ENCODE measurements at places on chromosomes 12 and 14.

DNA sequence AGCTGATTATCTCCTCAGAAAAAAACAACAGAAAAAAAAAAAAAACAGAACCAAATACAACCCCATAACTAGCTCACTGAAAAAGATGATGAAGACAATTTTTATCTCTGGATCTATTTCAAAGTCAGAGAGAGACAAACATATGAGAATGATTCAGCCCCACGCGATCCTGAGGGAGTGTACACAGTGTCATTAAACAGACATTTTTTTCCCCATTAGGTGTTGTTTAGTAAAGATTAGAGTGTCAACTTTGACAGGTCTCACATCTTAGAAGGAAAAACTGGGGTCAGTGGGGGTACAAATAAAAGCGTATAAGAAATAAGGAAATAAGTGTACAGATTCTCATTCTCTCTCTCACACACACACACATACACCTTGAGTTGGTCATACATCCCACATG lies 635.4 kb downstream of the NRXN3 start:
- DNase-seq = no peak

DNA sequence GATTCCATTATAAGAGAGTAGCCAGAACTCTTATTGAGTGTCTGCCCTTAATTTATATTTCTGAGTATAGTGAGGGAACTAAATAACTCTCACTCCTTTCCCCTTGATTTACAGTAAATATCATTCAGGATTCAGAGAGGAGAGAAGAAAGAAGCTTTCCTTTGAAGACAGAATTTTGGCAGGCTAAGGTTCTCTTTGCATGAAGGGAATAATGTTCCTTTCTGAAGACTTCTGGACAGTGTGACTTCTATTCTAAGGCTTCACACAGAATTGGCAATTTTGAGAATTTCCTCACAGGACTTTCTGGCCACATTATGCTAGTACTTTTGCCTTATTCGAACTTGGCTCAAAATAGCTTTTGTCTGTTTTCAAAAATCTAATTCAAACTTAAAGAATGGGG lies 352.2 kb upstream of the FBXO33 start:
- no peak for DNase-seq

DNA sequence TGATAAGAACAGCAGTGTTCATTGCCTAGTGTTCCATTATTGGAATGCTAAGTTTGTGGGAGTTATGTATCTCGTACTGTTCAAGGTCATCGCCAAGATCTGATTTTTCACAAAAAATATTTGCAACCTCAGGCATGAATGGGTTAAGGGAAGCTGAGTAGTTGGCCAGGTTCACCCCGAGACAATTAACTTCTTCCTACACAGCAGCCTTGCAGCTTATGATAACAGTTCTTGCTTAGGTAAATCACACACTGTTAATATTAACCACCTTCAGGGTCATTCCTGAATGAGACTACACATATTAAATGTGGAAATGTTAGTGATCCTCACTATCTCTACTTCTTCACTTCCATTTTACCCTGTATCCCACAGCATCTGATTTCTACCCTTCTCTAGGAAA lies 18.0 kb downstream of the FKBP11 start:
- no peak for DNase-seq

- DNase-seq = no peak
Measured at GRCh38 chr14:90813442-90813841, 2.8 kb downstream of the TTC7B start.

DNA sequence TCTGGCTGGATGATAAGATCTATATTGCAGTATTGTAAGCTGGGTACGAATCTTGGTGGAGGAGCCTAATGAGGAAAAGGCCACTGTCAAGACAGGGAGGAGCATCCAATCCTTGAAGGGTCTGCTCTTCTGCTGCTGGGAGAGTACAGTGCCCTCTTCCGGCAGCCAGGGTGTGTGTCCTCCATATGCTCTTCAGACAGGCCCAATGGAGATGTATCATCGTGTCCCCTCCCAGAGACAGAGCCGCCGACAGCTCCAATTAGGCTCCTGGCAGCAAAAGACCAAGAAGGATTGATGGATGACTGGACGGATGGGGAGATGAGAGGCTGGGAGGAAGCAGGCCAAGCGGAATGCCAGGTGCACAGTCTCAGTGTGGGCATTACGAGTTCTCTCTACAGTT lies 51.6 kb upstream of the PIWIL1 start:
- DNase-seq = no peak

DNA sequence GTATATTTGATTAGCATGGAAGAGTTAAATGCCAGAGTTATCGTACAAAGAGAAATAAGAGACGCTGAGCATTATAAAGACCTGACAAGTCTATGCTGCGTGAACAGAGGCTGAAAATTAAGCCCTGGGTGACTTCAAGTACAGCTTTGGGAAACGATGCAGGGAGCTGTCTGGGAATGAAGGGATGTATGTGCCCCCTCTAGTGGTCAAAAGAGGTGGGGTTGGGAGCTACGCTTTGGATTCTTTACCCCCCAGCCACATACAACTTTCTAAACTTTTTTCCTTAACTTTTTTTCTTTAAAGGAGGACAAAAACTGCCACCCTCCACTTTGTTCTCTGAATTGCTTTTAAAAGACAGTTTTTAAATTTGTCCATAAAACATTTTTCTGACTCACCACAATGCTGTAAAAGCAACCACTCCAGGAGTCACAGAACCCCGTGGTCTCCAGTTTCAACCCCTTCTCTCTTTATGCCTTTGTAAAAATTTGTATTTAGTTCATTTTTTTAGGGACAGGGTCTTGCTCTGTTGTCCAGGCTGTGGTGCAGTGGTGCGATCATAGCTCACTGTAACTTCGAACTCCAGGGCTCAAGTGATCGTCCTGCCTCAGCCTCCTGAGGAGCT lies 59.4 kb downstream of the ZNF664 start:
- DNase-seq = no peak

DNA sequence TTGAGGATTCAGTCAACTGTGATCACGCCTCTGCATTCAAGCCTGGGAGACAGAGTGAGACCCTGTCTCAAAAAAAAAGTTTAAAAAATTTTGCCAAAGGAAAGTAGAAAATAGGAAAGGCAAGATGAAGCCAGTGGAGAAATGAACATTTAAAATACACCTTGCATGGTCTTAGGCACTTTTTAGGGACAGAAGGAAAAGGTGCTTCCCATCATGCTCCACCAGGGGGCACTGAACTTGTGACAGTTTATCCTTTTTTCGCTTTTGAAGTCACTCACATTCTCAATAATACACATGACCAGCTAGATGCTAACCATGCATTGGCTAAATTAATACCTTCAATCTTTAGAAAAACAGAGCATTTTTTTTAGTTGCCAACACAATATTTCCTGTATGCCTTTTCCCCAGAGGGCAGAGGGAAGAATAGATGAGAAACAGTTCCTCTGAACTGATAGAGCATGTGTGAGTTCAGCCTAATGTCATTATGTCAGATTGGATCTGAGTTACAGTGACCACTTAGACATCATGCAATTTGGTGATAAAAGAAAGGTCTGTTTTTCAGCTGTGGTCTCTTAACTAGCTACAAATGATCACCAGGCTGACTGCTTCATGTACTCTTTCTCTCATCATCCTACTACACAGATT lies 221.8 kb upstream of the SSTR1 start:
- no peak for DNase-seq

DNA sequence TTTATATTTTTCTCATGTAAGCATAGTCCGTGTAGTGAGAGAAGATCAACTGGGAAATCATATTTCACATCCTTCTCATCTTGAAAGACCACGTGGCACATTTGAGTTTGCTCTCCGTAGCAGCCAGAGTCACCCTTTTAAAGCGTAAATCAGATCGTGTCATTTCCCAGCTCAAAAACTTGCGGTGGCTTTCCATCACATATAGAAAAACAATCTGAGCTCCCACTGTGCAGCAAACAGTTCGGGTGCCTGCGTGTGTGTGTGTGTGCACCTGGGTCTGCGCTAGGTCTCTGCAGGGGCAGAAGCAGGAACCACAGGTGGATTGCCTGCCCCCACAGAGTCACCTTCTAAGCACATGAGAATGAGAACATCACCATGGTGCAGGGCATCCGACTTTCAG lies 338.2 kb downstream of the TRHDE start:
- DNase-seq = peak; percentile 37

- DNase-seq = peak; percentile 64
Measured at GRCh38 chr14:105501504-105502291, 10.7 kb downstream of the TEDC1 start.

DNA sequence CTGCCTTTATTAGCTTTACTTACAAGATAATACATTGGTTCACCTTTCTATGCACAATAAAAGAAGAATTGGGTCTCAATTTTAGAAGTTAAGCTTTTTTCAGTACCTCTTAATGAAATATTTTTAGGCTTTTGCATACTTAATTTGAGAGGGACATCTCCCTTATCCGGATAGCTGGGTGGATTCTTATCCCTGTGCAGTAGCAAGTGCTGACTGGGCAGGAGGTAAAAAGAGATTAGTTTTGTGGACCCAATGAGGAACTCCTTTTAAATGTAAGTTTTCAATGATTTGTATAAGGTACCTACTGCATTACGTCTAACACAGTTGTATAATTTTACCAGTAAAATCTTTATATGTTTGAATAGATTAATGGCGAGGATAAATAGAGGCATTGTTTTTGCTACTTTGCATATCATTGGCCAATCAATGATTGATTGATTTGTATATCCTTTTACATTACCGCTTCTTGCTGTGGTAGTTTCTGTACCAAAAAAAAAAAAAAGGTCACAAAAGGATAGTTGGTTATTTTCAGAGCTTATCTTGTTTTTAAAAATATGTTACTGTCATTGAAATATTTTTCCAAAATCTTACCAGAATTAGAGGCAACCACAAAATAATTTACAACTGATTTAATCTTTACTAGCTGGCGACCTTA lies 2.2 kb downstream of the CPSF6 start:
- no peak for DNase-seq

DNA sequence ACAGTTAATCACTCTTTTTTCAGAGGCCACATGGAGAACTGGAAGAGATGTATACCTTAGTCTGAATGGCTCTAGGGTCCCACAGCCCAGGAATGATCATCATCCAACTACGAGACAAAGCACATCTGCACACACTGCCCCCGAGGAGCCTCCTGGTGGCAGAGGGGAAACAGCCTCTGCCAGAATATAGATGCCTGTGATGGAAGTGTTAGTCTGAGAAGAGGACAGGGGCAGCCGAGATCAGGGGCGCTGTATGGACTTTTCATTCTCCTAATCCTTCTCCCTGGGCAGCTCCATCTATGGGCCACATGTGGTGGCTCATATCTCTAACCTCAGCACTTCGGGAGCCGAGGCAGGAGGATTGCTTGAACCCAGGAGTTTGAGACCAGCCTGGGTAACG lies 82.8 kb upstream of the CAPRIN2 start:
- no peak for DNase-seq
